Prostate gland (tissue), 2 donors: ENCODE measurements at places on chromosomes 12 and 14. TPM values are rescaled to one million over a fixed set of nuclear protein-coding genes. Genes with fewer than 3 reads are reported as not detected.

The CCDC92 gene
- total RNA-seq, result 22.4 TPM

The FAM90A1 gene
- total RNA-seq, result 0.18 TPM

The NANOG gene
- 0.05 TPM for total RNA-seq

The MAP1LC3B2 gene
- total RNA-seq, result 1.6 TPM

The KRT85 gene
- total RNA-seq, result not detected

The TGM1 gene
- total RNA-seq, result 11.4 TPM

The ETV6 gene
- total RNA-seq, result 33.6 TPM

The CELA1 gene
- total RNA-seq, result not detected

The CCDC88C gene
- total RNA-seq, result 32.5 TPM

The TSPAN9 gene
- total RNA-seq, result 50.0 TPM

The PPP1R1A gene
- 0.87 TPM for total RNA-seq

The GPR84 gene
- total RNA-seq, result 0.97 TPM

The CYP27B1 gene
- total RNA-seq, result 0.91 TPM

The ERP27 gene
- total RNA-seq, result 2.3 TPM

The CCDC198 gene
- total RNA-seq, result not detected

The ART4 gene
- 0.68 TPM for total RNA-seq

The EML1 gene
- total RNA-seq, result 31.8 TPM

The PAWR gene
- 58.7 TPM for total RNA-seq

The RASSF9 gene
- total RNA-seq, result 1.4 TPM

The GSC gene
- 2.7 TPM for total RNA-seq

The CFAP54 gene
- total RNA-seq, result 0.68 TPM

The SPX gene
- total RNA-seq, result 0.51 TPM

The ZC3H10 gene
- total RNA-seq, result 4.6 TPM

The PPP4R4 gene
- 0.32 TPM for total RNA-seq

The TPPP2 gene
- total RNA-seq, result 9.4 TPM

The TAS2R9 gene
- not detected for total RNA-seq

The SERPINA10 gene
- total RNA-seq, result not detected

The MYO1A gene
- 0.09 TPM for total RNA-seq

The GLIPR1L1 gene
- total RNA-seq, result not detected

The SYNE3 gene
- total RNA-seq, result 29.5 TPM

The KSR2 gene
- 1.0 TPM for total RNA-seq

The SERPINA6 gene
- total RNA-seq, result not detected

The TESPA1 gene
- total RNA-seq, result 0.41 TPM

The CATSPERB gene
- 2.3 TPM for total RNA-seq

The KCNH5 gene
- total RNA-seq, result 0.06 TPM

The TSPAN8 gene
- total RNA-seq, result 240 TPM

The C3AR1 gene
- 1.5 TPM for total RNA-seq

The ANO2 gene
- 0.64 TPM for total RNA-seq

The RNFT2 gene
- total RNA-seq, result 4.7 TPM

The GRIN2B gene
- not detected for total RNA-seq

The TM9SF1 gene
- total RNA-seq, result 113 TPM

The SCN8A gene
- total RNA-seq, result 7.6 TPM

The AICDA gene
- not detected for total RNA-seq

The KLRC2 gene
- not detected for total RNA-seq

The DIO3 gene
- total RNA-seq, result 6.9 TPM

The ANKRD33 gene
- not detected for total RNA-seq

The WNT1 gene
- not detected for total RNA-seq

The ANG gene
- 58.6 TPM for total RNA-seq

The SLC7A8 gene
- total RNA-seq, result 119 TPM

The SLC7A7 gene
- 4.6 TPM for total RNA-seq

The KRT3 gene
- total RNA-seq, result not detected

The INHBE gene
- total RNA-seq, result not detected

The FAR2 gene
- 3.1 TPM for total RNA-seq

The PRH2 gene
- total RNA-seq, result not detected

The NAV3 gene
- 9.0 TPM for total RNA-seq

The LUM gene
- total RNA-seq, result 56.1 TPM

The CD163 gene
- 10.6 TPM for total RNA-seq

The LMO3 gene
- 3.7 TPM for total RNA-seq

The MIP gene
- total RNA-seq, result not detected
